ENCODE measurements at places on chromosomes 4 and X.

DNA sequence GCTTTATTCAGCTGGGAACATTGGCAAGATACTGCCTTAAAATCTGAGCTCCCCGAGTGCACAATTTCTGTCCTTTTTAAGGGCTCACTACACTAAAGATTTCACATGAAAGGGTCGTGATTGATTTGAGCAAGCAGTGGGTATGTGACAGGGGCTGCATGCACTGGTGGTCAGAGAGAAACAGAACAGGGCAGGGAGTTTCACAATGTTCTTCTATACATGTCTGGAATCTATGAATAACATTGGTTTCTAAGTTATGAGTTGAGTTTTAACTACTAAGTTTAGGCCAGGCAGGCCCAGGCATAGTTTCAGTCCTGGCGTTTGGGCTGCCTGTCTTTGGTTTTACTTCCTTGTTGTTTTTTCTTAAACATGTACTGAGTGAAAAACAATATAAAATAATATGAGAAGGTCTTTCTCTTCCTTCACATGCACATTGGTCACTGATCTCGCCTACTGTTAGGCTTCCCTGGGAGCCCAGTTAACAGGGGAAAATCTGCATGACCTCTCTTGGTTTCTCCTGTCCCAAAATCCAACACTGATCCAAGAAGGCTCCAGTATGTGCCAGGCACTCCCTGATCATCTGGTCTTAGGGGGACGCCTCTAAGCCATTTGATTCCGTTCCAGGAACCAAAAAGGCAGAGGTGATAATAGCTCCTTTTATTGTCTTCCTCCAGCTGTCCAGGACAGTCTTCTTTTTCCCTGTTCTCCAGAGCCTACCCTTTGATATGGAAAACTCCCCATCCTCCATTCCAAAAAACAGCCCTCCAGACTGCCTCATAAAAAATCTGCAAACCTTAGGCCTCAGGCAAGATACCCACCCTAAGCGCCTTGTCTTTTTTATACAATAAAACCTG, at the start of gene UGT2B17:
Gene UGT2B17, minus strand, starts transcription at position 51 of the 854 bp plus-strand sequence. CDS start 7,838 bp downstream, outside the sequence.
- DNase-seq = no peak

- no peak for DNase-seq
Measured at GRCh38 chr4:41214825-41215146, 444 bp upstream of the APBB2 start.

DNA sequence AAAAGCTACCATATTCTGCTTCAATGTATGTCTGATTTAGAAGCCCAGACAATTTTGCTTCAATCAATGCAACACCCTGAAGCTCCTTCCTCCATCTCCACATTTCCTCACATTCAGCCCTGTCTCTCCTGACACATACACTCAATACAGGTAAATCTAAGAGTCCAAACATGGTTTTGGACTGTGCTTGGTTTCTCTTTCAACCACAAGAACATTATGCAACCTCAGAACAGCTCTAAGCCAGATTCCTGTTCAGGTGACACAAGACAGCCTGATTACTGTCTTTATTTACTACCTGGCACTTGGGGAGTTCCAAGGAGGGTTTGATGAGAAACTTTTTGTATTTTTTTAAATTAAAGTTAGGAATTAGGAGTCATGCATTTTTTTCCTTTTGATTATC, 307.5 kb upstream of the SLIT2 start:
- no peak for DNase-seq

GRCh38 chr4:114654592-114654991, 56.0 kb downstream of the UGT8 start:
- DNase-seq = no peak

GRCh38 chrX:3280706-3281105, 65.7 kb downstream of the MXRA5 start:
- DNase-seq = no peak

DNA sequence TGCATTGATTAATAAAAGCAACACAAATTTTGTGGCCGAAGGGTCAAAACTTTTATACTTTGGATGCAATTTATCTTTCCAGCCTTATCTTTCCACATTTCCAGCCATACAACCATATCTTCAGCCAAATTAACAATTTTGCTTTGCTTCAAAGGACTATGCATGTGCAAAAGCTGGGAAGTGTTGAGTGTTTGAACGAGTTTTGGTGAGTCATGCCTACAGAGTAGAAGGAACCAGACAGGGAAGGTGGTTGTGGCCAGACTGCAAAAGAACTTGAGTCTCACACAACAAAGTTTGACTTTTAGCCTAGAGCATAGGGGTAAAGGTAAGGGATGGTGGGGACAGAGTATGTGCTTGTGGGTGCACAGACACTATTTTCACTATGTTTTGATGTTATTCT, 53.0 kb upstream of the GABRA2 start:
- DNase-seq = peak; percentile 17

DNA sequence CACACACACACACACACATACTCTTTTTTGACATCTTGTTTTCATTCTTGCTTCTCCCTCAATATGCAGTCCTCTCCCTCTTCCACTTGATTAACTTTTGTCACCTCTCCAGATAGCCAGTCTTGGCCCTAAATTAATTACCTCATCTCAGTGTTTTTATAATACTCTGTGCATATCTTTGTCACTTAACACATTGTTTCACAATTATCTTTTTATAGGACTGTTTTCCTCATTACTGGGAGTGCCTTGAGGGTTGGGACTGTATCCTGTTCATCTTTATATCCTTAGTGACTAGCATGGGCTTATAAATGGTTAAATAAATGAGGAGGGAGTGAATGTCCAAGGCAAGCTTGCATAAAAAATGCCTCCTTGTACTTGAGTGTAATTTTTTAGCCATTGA, 33.1 kb downstream of the SYNPO2 start:
- no peak for DNase-seq

Data from fibroblast of mammary gland (primary cell).